NCI-H1417 treated with DMSO at 0.1 percent for 48 hours (cell line): ENCODE measurements at places on chromosomes 13 and 19.

DNA sequence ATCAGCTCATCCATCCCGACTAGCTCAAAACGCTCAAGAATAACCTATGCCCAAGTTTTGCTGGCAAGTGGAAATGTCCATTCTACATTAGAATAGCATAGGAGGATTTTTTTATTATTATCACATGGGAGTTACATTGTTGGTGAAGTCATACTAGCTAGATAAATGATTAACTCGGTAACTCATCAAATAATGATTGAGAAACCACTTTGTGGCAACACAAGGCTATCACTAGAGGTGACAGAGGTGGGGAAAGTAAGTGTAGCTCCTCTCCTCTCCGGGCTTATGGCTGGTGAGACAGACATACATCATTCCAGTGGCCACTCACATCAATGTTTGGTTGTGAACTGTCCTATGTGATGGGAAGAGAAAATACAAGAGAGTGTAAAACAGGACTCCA lies 161.6 kb downstream of the ZIC5 start:
- DNase-seq, result no peak

DNA sequence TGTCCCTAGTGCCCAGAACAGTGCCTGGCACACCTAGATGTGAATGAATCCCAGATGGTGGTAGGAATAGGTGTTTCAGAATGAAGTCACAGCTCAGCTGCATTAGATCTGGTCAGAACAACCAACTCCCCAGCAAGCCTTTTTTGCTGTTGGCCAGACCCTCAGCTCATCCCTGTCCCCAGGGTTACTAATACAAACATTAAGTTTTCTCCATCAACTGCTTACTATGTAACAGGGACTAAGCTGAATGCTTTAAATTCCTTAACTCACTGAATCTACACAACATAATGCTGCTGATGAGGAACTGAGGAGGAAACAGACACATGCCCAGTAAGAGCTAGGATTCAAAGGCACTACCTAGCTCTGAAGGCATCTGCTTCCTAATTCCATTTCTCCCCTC lies 18.8 kb downstream of the SMG9 start:
- no peak for DNase-seq

GRCh38 chr13:51794964-51795363 lies 9.0 kb downstream of the DHRS12 start:
- no peak for DNase-seq

DNA sequence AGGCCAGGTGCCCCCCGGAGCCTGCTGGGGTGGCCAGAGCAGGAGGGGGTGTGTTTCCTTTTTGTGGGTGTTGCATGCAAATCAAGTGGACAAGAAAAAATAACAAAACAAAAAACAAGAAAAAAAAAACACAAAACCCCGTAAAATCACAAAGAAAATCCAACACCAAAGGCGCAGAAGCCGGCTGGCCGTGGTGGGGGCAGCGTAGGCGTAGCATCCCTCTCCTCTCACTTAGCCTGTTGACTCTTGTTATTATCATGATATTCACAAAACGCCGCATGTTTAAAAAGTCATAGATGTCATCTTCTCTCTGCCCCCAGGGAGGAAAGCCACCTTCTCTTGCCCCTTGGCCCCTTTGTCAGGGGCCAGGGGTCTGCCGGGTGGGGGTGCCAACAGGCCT lies 978 bp upstream of the TGFBR3L start:
- no peak for DNase-seq

GRCh38 chr13:49893591-49893990 lies 42.5 kb downstream of the SPRYD7 start:
- DNase-seq, result no peak

DNA sequence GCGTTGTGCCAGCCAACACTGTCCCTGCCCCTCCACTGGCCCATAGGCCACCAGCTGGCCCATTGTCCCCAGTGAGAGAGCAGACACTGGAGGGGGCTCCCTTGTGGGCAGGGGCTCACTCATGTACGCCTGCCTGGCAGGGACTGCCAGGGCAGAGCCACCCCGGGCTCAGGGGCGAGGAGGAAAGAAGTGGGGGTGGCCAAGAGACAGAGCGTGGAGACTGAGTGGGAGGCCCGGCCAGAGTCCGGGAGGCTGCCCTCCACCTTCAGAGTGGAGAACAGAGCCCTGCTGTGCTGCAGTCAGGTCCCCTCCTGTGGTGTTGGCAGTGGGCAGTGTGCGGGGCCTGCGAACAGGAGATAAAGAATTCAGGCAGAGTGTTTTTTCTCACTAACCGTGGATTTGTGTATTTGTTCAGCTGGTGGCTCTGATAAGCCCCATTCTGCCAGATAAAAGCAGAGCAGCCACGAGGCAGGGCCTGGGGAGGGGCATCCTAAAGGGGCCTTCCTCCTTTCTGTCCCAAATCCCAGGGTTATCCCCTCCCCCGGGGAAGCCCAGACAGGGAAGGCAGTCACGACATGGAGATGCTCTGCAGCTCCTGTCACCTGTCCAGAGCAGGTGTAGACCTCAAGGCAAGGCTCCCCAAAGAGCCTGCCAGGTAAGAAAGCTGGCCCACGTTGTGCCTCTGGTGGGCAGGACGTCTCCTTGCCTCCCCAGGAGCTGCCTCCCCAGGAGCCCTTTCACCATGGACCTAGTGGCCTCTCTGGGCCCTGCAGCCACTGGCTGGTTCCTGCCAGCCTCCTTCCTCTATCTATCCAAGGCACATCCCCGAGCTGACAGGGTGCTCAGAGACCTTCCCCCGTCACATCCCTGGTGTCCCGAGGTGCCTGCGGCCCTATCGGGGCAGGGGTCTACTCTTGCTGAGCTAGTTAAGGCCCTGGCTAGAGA lies 33.0 kb downstream of the LYL1 start:
- DNase-seq, result no peak

DNA sequence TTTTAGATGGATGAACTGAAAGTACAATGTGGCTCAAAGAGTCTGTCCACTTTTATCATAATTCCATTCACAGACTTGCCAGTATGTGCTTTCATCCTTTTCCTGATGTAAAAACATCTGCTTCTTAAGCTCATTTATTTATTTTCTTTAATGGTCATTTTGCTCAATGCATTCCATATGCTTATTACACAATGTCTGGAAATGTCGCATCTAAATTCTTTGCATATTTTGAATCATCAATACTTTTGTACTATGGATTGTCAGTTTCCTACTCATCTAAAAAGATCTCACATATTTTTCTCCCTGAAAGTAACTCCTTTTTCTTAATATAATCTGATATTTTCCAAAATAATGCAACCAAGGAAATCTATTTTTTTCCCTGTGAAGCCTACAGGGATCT lies 1315.8 kb downstream of the EFNB2 start:
- no peak for DNase-seq

DNA sequence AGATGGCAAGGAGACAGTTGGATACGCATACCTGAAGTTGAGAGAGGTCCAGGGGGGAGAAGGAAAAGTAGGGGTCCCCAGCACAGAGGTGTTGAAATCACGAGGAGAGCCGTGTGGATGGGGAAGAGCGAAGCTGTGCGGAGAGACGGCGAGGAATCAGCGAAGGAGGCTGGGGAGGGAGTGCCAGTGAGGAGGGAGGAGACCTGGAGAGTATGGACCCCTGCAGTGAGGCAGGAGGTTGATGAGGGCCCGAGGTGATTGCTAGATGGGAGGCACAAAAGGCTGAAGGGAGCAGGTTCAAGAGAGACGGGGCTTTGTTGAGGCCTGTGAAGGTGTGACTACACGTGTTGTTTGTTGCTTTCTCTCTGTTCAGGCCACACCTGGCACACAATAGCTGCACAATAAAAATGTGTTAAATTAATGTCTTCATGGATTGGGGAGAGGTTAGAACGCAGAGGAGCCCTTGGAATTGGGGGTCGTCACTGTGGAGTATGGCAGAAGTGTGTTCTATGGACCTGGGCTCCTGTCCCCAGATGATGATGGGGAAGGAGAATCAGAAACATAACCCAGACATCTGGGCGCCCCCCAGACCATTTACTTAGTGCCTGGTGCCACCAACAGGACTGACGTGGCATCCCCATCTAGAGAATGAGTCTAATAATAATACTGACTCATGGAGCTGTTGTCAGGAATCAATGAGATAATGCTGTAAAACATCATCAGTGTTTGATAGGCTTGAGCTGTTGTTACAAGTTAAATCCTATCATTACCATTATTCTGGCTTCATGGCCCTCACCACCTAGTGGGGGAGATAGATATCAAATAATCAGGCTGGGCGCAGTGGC lies 137.5 kb downstream of the SIPA1L3 start:
- DNase-seq, result no peak

DNA sequence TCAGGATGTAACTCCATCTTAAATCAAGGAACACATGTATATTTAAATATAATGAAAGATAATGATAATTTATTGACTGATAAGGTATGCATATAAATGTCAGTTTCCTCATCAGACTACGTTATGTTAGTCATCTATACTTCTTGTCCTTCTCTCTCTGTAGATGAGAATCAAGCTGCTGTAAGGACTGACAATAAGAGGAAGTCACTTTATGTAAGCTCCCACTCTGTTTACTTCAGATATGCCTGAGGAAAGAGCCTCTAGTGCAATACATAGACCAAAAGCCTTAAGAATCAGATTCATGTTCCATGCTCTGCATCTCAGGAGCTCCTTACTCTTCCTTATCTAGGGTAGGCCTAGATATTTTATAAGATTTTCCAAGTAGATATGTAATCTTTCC lies 9.6 kb upstream of the SLITRK6 start:
- no peak for DNase-seq

DNA sequence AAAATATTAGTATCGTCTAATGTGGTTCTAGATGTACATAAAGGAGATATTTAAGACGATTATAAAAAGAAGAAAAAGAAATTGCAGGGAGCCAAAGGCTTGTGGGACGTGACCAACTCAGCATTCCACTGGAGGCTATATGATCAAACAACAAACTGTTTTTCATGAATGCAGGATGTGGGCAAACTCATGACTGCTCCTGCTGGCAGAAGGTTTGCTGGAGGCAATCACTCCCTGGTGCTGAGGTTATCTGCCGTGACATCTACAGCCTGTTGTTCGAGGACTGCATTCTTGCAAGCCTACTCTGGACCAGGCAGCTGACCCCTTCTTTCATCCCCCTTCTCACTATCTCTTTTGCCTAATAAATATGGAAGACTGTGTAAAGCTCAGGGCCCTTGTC lies 518.1 kb downstream of the UQCRFS1 start:
- DNase-seq, result no peak

- no peak for DNase-seq
Measured at GRCh38 chr19:18306888-18307260, 16.0 kb downstream of the LSM4 start.

DNA sequence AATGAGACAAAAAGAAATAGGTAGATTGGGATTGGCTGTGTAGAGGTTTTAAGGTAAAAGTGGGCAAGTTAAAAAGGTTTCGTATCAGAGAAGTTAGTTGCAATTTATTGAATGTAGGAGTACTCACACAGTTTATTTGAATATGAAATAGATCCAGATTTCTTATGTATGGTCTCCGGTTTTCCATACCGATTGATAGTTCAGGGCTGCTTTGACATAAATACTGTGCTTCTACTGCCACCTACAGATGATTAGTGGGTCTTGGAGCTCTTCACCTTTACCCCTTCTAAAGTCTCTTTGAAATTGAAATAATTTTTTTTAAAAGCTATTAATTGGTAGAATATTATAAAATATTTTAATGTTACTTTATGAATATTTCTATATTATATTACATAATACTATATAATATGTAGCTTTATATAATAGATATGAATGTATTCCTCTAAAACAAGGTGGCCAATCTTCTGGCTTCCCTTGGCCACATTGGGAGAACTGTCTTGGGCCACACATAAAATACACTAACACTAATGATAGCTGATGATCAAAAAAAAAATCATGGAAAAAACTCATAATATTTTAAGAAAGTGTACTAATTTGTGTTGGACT lies 7.7 kb upstream of the GPR18 start:
- peak; percentile 12 for DNase-seq

- DNase-seq, result no peak
Measured at GRCh38 chr19:34232566-34233481, 21.5 kb upstream of the GARRE1 start.

DNA sequence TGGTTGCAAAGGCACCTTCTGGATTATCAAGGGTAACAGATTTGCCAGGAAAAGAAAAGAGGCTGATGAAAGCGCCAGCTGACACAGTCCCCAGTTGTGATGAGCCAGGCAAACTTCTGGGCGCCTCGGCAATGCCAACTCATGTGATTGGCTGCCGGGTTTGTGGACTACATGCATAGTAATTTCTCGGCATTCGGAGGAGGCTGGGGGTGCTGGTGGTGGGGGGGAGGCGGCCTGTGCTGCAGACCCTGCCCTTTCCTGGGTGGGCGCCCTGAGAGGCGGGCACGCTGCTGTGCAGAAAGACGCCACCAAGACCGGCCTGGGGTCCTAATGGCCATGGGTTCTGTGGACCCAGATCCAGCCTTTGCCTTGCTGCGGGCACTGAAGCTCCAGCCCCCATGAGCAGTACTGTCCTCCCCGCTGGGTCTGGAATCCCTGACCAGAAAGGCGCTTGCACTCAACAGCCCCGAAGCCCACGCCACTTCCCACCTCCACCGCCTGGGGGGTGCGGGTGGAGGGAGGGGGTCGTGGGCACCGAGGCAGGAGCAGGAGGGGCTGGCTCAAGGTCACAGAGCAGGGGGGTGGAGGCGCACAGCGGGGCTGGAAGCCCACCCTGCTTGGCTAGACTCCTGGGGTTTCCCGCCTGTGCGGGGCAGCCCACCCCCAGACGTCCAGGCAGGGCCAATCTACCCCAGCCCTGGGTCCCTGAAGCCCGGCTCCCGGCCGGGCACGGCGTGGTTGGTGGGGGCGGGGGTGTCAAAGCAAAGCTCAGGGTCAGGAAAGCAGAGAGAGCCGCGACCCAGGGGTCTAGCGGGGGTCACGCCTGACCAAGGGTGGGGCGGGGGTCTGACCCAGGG lies 1.0 kb downstream of the DIRAS1 start:
- no peak for DNase-seq

GRCh38 chr13:110980921-110981320 lies 66.1 kb upstream of the ANKRD10 start:
- DNase-seq, result no peak

GRCh38 chr13:111328574-111329410 lies 8.3 kb downstream of the TEX29 start:
- DNase-seq, result no peak

- no peak for DNase-seq
Measured at GRCh38 chr13:63551731-63552130, 2136.1 kb upstream of the PCDH20 start.
